ENCODE measurements at places on chromosomes 4 and X. TPM values are rescaled to one million over a fixed set of nuclear protein-coding genes. Genes with fewer than 3 reads are reported as not detected.

The CD38 gene
- 0.12 TPM for total RNA-seq

The PCSK1N gene
- 1.4 TPM for total RNA-seq

The RPS6KA6 gene
- 5.8 TPM for total RNA-seq

The FOXP3 gene
- not detected for total RNA-seq

The CLDN34 gene
- total RNA-seq = not detected

The AFF2 gene
- total RNA-seq = 0.12 TPM

The HTRA3 gene
- 24.6 TPM for total RNA-seq

The DUX4 gene
- not detected for total RNA-seq

The WDR44 gene
- 10.5 TPM for total RNA-seq

The NXF2 gene
- total RNA-seq = not detected

The ALB gene
- total RNA-seq = not detected

The PRDM8 gene
- 3.5 TPM for total RNA-seq

Data from cardiac ventricle fibroblast (primary cell).